ENCODE measurements at places on chromosomes 4 and X.

DNA sequence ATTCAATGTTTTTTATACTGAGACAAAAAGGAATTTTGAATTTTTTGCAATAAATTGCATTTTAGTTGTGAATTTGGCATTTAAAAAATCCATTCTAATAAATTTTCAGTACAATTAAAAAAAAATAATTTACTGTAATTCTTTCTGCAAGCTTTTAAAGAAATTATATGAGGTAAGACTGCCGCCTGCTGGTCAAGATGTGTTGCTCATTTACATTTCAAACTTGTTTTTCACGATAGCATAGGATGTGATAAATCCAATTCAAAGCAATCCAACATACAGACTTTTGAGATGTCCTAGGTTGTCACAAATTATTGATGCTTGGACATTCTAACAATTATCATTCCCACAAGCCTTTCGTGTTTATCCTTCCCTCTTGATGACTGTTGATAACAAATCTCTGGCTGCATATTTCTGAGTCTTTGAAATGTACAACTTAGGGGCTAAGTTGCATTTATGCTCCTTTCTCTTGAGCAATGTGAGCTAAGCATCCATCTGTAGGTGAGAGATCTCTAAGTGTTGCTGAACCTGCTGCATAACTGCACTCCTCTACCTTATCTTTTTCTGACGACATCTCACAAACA lies 21.7 kb upstream of the MFAP3L start:
- no peak for DNase-seq

DNA sequence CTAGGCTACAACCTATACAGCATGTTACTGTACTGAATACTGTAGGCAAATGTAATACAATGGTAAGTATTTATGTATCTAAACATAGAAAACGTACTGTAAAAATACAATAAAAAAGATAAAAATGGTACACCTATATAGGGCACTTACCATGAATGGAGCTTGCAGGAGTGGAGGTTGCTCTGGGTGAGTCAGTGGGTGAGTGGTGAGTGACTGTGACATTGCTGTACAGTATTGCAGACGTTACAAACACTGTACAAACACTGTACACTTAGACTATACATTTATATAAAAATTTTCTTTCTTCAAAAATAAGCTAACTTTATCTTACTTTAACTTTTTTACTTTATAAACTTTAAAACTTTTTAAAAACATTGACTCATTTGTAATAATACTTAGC lies 190.3 kb upstream of the NR3C2 start:
- no peak for DNase-seq

- DNase-seq: no peak
These were observed 59.3 kb downstream of the AFF1 start for GRCh38 chr4:86993909-86994681.

- peak; percentile 16 for DNase-seq
These were observed 63.7 kb downstream of the ADAMTS3 start for GRCh38 chr4:72505314-72505744.

DNA sequence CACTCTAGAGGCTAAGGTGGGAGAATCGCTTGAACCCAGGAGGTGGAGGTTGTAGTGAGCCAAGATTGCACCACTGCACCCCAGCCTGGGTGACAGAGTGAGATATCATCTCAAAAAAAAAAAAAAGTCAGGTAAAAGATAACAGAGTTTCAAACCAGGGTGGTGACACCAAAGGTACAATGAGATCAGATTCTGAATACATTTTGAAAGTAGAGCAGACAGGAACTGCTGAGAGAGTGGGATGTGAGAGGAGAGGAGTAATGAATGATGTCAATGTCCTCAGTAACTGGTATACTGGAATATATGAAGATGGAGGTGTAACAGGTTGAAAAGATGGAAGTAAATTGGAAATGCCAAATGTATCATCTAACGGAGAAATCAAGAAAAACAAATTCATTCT lies 135.6 kb downstream of the CAMK2D start:
- no peak for DNase-seq

DNA sequence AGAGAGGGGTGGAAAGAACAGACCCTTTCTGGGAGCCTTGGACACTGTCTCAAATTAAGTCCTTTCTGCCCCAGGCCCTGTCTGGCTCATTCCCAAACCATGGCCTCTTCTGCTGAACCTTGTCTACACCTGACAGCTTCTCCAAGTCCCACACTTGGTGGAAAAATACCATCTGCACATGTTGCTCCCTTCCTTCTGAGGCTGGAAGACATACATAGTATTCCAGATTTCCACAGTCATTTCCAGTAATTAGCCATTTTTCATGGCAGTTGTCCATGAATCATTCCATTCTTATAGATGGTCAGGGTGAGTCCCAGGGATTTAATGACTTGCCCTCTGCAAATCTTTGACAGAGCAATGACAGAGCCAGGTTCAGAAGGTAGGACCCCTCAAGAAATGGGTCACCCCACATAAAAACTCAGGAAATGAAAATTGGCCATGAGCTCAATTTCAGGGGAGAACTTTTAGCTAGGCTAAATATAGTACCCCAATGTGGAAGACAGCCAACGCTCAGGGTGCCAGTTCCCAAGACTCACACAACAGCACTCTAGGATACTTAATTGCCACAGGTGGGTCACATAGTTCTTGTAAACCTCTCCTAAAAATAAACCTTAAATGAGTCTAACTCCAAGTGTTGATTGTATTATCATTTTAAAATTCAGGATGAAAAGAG lies 16.2 kb upstream of the DAPP1 start:
- DNase-seq: no peak

DNA sequence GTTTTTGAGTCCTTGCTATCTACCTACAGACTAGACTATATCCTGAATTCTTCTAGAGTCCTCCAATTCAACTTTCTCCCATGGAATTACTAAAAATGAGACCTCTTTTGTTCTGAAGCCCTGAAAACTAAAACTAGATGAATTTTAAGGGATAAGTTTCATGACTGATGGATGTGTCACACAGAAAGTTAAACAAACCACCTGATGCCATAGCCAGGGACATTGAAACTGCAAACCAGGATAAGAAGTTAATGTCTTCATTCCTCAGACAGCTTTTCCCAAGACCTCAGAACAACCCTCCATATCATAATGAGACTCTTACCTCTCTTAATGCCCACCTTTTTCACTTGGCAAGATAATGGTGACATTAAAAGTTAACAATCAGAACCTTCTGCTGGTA lies 81.5 kb upstream of the PTPN13 start:
- DNase-seq: no peak

DNA sequence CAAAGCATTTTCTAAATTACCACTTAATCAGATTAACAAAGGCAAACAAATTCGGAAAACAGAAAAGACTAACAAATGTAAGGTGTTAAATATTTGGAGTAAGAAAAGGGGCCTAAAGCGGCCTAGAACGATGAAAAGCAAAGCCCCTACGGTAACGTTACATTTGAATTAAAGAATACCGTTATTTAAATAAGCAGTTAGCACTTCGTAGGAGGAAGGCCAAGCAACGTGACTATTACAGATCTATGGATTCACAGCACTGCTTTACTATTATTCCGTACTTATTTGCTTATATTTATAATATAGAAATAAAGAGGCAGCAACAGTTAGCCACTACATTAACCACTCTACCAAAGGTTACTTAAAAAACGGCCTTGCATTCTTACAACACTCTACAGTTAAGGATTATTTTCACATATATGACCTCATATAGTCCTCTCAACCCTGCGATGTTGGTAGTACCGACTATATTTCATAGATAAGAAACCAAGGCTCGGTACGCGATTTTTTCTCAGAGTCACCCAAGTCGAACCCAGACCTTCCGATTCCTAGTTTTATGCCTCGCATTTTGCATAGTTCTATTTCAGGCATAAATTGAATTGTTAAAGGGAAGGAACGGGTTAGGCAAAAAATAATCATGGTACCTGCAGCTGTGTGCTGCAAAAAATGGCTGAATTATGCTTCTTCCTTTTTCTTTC lies 2.9 kb downstream of the KLHL15 start:
- DNase-seq: no peak

DNA sequence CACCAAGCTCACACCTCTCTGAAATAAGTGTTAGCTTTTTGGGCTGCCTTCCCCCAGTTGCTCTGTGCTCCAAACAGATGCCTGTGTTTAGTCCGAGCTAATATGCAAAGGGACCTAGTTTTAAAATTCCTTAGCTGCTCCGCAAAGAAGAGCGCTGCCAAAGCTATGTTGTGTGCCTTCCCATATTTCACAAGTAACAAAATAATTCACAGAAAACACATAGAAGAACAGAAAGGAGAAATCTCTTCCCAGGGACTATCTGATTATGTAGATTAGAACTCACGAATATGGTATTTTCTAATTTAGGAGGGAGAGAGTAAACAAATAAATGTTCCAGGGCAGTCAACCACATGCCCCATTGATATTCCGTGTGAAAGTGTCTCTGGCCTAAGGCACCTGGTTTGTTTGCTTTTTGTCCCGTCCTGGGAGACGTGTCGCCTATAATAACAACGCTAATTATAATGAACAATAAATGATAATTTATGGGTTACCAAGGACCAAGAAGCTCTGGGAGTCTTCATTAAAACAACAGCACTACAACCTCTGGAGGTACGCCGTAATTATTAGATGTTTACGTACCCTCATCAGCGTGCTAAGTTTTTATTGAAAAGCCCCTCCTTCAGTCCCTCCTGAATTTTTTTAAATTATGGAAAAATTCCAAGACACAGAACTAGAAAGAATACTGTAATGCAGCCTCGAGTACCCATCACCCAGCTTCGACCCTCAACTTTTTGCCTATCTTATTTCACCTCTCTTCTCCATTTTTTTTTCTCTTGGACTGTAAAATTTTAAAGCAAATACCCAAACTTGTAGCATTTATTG lies 1.2 kb upstream of the CCNG2 start:
- DNase-seq: peak; percentile 55

GRCh38 chrX:151085207-151085606 lies 91.2 kb upstream of the GPR50 start:
- DNase-seq: no peak

GRCh38 chrX:9829308-9830267 lies 43.4 kb downstream of the SHROOM2 start:
- no peak for DNase-seq

- DNase-seq: no peak
These were observed 74.4 kb downstream of the PAPSS1 start for GRCh38 chr4:107645604-107646003.

DNA sequence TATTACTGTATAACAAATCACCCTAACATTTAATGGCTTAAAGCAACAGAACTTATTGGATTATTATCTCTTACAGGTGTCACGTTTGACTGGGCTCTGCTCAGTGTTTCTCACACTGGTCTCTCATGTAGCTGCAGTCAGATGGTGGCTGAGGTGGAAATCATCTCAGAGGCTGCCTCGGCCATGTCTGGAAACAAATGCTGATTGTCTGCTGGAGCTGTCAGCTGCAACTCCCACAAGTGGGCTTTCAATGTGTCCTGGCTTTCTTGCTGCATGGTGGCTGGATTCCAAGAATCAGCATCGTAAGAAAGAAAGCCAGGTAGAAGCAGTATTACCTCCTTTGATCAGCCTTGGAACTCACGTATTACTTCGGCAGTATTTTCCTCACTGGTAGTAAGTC lies 277.6 kb downstream of the SPANXN1 start:
- no peak for DNase-seq

GRCh38 chr4:4603592-4603991 lies 61.7 kb upstream of the STX18 start:
- no peak for DNase-seq

DNA sequence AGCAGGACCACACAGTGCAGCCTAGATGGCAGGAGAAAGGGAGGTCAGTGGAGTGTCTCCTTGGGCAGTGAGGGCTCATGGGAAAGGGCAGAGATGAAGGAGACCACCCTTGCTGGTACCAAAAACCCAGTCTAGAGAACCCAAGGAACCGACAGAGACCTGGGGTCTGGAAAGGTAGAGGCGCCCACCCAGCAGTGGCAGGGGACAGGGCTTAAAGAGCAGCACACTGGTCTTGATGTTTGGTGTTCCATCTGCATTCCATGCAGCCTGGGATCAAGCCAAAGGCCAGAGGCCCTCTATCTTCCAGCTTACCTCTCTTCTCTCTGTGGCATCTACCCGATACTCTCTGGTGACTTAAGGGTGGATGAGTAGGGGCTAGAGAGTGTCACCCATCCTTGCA lies 127.5 kb downstream of the PJA1 start:
- DNase-seq: no peak

DNA sequence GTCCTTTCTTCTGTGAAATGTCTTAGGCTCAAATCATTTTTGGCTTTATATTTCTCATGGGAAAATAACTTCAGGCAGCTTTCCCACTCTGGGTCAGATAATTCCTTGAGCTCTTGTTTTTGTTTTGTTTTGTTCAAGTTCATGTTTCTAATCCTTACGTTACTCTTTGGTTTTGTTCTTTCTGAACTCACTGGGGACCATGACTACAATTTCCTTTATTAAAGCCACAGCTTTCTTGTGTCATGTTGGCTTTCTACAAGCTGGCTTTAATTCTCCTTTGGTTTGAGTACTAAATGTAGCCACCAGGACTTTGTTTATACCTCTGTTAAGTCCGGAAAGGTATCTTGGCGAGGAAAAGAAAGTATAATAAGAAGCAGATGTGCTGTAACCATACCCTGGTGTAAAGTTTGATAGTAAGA lies 30.8 kb upstream of the ANXA3 start:
- no peak for DNase-seq

GRCh38 chr4:139988863-139989765 lies 164.9 kb downstream of the MAML3 start:
- no peak for DNase-seq

DNA sequence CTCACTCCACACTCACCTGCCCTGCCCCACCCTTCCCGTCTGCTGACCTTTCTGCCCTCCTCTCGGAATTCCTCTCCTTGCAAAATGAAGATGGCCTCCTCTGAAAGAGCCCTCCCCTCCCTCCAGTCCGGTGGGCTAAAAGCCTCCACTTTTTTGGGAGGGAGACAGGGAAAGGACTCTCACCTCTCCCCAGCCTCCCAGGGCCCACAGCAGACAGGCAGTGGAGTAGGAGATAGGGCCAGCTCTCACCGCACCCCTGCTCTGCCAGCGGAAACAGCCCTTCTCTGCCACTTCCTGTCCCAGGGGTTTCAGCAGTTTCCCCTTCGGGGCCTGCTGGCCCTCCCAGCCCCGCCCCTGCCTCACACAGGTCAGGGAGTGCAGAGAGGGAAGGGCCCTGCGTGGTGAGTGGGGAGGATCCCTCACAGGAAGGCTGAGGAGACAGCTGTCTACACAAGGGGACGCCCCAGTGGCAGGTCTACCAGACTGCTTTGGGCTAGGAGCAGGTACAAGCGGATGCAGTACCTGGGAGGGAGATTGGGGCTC lies 18.2 kb downstream of the ELF4 start:
- DNase-seq: no peak

Data from right kidney (tissue), 9 donors.